Bronchial epithelial cell (primary cell): ENCODE measurements at places on chromosomes 4 and X. TPM values are rescaled to one million over a fixed set of nuclear protein-coding genes. Genes with fewer than 3 reads are reported as not detected.
A peak's percentile ranks its signal among the peaks of the same experiment; 100 is the strongest.

Gene PPP1R3F
- total RNA-seq = 1.8 and 2.9 TPM in 2 replicates

DNA sequence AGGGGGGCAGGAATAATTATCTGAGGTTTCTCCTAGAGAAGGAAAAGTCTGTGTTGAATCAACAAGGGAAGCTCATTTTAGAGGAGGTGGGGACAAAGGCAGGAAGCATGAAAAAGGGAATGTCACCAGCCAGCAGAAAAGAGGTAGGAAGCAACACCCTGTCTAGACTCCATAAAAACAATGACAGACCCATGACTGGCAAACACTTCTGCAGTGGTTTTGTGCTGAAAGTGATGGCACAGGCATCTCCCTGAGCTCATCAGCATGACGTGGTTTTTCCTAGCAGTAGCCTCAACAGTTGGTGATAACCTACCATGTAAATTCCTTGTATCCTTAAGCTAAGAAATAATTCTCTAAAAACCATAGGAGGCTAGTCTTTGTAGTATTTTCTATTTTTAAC is 110.7 kb upstream of the GALNT7 start:
- DNase-seq = no peak

GRCh38 chr4:169215656-169216055 is 55.1 kb downstream of the SH3RF1 start:
- DNase-seq = no peak

Gene NUDT11
- 6.1 and 7.4 TPM in 2 replicates for total RNA-seq

GRCh38 chr4:110009550-110009949 is 96.9 kb downstream of the EGF start:
- no peak for DNase-seq

Gene XAGE5
- not detected in 2 replicates for total RNA-seq

DNA sequence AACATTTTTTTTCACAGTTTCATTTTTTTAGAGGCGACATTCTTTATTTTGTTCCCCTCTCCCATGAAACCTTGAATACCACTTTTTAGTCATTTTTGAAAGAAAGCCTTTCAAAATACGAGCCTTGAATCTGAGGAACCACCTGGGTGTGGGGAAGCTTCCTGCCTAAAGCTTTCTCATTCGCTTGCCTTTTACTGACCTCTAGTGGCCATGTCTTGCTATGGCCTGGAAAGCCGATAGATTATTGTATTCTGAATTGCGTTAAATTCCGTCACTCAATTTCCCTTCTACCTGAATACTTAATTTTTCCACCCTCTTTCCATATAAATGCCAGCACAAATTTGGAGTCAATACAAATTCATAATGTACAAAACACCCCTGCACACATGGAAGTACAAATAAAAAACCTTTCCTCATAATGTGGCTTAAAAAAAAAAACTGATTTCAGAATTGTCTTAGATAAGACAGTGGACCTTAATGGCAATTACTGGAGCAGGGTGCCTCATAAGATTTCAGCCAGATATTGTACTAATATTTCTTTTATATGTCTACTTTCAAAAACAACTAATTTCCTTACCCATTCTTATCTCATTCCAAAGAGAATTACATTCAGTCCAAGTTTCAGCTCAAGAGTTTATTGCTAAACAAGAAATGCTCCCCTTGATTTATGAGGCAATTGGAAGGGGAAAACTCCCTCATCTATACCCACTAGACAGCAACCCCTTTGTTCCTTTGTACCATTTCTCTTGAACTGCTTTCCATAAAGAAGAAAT is 217.9 kb downstream of the CENPC start:
- DNase-seq = peak; percentile 54

DNA sequence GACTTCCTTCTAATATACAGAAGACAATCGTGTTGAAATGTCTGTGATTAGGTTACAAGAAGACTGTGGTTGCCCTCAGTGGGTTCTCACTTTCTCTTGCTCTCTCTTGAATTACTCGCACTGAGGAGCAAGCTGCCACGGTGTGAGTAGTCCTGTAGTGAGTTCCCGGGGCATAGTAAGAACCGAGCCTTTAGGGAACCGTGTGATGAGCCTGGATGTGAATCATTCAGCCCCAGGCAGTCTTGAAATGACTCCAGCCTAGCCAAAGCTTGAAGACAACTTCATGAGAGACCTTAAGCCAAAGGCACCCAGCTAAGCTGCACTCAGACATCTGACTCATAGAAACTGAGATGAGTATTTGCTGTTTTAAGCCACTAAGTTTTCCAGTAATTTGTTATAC is 292.7 kb downstream of the SPOCK3 start:
- DNase-seq = peak; percentile 95

- no peak for DNase-seq
These were observed 12.9 kb downstream of the DCTD start for GRCh38 chr4:182904211-182904761.

GRCh38 chrX:10064736-10065135 is 92.0 kb upstream of the CLCN4 start:
- DNase-seq = no peak

DNA sequence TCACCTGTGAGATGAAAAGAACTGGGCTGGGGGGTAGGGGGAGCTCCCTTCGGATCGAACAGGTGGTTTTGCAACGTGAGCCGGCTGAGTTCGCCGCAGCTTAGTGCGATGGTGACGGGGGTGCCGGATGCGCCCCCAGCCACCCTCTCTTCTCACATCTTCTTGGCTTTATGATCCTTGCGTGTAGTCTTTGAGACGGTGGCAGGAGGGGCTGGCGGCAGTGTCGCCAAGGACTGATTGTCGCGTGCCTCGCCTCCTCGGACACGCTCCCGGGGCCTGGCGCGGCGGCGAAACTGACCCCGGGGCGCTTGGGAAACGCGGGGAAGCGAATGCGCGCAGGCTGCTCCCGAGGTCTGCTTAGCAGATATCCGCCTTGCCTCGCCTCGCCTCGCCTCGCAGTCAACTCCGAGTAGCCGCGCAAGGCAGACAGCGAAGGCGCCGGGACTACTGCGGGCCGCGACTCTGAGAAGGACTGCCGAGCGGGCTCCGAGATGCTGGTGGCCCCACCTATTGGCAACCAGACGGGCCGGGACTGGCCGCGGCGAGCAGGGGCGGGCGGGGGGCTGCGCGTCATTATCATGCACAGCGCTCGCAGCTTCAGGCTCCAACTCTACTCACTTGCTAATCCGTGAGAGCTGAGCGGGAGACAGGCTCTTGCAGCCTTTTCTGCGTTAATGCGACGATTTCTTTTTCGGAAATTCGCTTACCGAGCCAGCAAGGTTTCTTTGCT is 1.5 kb downstream of the GRID2 start:
- DNase-seq = peak; percentile 7

DNA sequence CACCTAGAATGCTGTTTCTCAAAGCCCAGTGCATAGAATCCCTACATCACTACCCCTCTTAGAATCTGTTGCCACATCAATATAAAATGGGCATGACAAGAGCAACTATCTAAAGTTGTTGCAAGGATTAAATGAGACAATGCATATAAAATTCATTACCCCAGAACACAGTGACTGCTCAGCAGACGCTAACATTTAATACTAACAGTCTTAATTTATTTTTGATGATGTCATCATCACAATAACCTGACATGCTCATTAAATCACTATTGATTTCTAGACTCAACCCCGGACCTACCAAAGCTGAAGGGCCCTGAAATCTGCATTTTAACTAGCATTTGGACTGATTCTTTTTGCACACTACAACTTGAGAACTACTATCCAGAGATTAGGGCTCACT is 3.9 kb downstream of the ARSJ start:
- DNase-seq = no peak

DNA sequence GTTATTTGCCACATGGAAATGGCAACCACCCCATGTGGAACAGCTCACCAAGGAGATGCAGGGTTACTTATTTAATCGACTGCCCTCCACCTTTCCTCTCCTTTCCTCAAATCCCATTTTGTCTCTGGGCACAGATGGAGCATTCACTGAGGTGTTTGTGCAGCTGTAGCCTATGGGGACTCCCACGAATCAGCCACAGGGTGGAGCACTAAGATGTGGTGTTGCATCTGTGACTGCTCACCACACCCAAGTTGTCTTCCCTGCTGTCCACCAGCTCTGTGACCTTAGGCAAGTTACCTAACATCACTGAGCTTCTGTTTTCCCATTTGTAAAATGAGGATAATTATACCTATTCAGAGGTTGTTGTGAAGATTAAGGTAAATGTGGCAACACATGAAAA is 252.4 kb upstream of the CPEB2 start:
- DNase-seq = peak; percentile 56

DNA sequence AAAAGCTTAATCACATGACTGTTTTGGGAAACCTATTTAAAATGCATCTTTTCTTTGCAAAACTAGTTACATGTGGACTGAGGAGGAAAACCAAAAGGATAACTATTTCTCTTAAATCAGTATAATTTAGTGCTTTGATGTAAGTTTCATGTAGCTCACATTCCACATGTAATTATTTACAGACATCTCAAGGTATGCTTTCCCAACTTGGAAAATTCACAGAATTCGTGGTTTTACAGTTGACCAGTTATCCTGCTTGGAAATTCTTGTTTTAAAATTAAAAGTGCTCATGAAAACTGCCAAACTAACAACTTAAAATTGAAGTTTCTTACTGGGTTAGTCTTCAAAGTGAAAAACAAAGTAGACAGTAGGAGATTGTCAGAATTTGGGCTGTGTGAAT is 52.4 kb downstream of the EDNRA start:
- no peak for DNase-seq

DNA sequence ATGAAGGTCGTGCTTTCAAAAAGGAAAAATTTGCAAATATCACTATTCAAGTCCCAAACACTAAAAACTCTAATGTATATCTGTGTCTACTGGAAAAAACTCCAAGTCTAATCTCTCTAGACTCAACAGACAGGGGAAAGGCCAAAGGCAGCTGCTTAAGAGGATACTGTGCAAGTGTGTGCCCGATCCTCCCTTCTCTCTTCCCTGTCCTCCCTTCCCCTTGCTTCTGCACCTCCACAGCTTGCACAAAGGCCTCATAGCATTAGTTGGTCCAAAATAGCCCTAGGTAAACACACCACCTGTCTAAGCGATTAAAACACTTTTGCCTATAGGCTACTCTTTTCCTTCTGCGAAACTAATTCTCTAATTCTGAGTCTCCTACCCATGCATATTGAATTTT is 10.6 kb downstream of the C4orf54 start:
- DNase-seq = no peak

Gene KCND1
- total RNA-seq = 0.26 and 0.64 TPM in 2 replicates

- DNase-seq = peak; percentile 72
These were observed 34.4 kb downstream of the NFKB1 start for GRCh38 chr4:102535398-102536082.
